ENCODE measurements at places on chromosomes 3 and 15.

- DNase-seq = no peak
Measured at GRCh38 chr3:36579746-36580145, 184.6 kb downstream of the DCLK3 start.

DNA sequence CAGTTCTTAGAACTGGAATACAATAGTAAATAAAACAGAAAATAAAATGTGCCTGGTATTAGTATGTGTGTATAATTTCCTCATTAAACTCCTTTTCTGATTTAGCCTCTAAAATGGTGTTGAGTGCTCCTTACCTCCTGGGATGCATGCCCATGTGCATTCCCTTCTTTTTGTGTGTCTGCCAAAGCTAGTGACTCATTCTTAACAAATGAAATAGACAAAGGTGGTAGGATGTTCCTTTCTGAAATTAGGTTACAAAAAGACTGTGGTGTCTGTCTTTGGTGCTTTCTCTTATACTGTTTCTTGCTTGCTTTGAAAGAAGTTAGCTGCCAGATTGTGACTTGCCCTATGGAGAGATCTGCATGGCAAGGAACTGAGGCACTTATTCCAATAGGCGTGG lies 623.7 kb downstream of the GRM7 start:
- DNase-seq = no peak

- DNase-seq = no peak
Measured at GRCh38 chr3:107994181-107994580, 96.7 kb downstream of the CD47 start.

GRCh38 chr3:132001036-132001435 lies 33.8 kb downstream of the CPNE4 start:
- no peak for DNase-seq

- no peak for DNase-seq
Measured at GRCh38 chr15:79608066-79608864, 176.1 kb downstream of the MINAR1 start.

DNA sequence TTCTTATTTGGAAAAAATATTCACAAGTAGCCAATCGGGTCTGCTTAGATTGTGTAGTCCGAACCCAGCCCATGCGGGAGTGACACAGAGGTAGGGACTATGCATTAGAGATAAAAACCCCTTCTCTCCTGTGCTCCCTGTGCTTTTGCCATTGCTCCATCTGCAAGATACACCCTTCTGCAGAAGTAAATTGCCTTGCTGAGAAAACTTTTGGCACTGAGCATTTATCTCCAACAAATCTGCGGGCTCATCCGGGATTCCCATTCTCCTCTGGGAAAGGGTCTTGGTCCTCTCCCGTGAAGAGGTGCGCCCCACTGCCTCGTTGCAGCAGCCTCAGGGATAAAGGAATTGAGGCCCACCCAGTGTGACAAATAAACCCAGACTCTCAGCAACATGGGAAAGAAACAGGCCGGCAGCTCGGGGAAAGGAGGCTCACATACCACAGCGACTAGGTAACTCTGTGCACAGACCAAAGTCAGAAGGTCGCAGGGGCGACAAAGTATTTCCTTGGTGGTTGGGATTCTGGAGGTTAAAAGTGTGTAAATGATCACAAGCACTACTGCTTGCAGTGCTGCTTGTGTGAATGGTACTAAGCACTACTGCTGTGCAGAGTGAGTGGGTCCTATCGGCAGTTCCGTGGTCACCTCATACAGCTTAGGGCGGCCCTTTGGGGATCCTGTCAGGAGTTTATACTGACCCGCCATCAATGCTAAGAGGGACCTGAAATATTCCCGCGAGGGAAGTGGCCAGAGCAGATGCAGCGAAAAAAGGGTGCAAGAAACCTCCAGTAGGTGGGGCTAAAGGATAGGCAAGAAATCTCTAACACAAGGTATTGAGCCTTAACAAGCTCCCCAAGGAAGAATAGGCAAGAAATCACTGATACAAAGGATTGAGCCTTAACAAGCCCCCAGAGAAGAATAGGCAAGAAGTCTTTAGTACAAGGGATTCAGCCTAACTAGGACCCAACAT lies 54.3 kb downstream of the GSK3B start:
- DNase-seq = no peak

- DNase-seq = no peak
Measured at GRCh38 chr15:70869346-70869745, 15.4 kb upstream of the LARP6 start.
